ENCODE measurements at places on chromosomes 2 and 18. TPM values are rescaled to one million over a fixed set of nuclear protein-coding genes. Genes with fewer than 3 reads are reported as not detected.

Gene FOXD4L1
- total RNA-seq, result not detected

Gene SLC11A1
- 0.08 TPM for total RNA-seq

Gene RAB11FIP5
- total RNA-seq, result 41.5 TPM

Gene LOXL3
- total RNA-seq, result 1.6 TPM

Gene EFR3B
- total RNA-seq, result 0.55 TPM

Gene USP37
- 5.4 TPM for total RNA-seq

Gene GALR1
- total RNA-seq, result not detected

Gene WNT6
- not detected for total RNA-seq

Gene PLEKHH2
- 1.3 TPM for total RNA-seq

Gene MSTN
- total RNA-seq, result not detected

Gene ZC3H6
- 1.1 TPM for total RNA-seq

Gene ARHGEF33
- 0.08 TPM for total RNA-seq

Gene NT5C1B
- not detected for total RNA-seq

Gene PNPT1
- total RNA-seq, result 22.3 TPM

Gene GAD1
- total RNA-seq, result 2.1 TPM

Data from hair follicular keratinocyte (primary cell).